Activated naive CD4-positive, alpha-beta T cell (primary cell): ENCODE measurements at places on chromosomes 2 and 18.

GRCh38 chr2:206531996-206532543 lies 88.7 kb downstream of the ADAM23 start:
- no peak for DNase-seq

- DNase-seq, result no peak
These were observed 643.3 kb downstream of the SOCS6 start for GRCh38 chr18:70931942-70932814.

GRCh38 chr2:127121776-127122176 lies 14.8 kb upstream of the BIN1 start:
- no peak for DNase-seq

DNA sequence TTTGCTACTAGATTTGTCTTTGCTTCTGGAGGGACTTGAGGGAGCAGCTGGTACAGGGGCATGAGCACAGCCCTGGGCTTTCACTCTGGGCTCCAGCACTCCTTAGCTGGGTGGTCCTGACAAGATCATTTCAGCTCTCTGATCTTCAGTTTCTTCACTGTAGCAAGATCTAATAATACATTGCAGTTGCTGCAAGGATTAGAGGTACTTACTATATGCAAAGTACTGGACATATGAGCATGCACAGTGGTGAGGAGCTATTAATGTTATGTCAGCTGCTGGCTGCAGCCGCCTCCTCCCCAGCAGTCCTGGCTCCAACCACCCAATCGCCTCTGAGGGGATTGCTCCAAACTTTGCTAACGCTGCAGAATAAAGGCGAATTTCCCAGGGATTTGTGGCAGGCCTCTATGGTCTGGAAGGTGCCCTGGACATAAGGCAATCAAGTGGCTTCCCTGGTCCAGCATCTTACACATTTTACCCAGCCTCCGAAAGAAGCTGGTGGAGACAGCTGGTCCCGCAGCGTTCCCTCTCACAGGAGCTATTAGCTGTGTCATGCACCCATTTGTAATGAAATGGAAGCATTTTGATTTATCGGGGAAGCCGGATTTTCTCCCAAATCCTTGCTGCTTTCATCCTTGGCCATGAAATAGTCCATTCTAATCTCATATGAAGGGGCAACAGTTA lies 96.7 kb downstream of the RHOB start:
- DNase-seq, result no peak

- no peak for DNase-seq
These were observed 88.4 kb upstream of the CELF4 start for GRCh38 chr18:37654034-37654433.
